ENCODE measurements at places on chromosomes 4 and X. TPM values are rescaled to one million over a fixed set of nuclear protein-coding genes. Genes with fewer than 3 reads are reported as not detected.

Gene HERC6
- polyA plus RNA-seq: 13.8 TPM

Gene ODAPH
- not detected for polyA plus RNA-seq

GRCh38 chrX:3603026-3603661 is 110.3 kb downstream of the PRKX start:
- no peaks in the 10 kb centered on the region for H3K27me3 ChIP-seq
- H3K4me3 ChIP-seq: no peak overlapping the region
- H3K36me3 ChIP-seq: peaks cover 5% of the 10 kb centered on the region
- no peak overlapping the region for H3K27ac ChIP-seq

- no peaks in the 10 kb centered on the region for H3K4me1 ChIP-seq
- H3K36me3 ChIP-seq: no peaks in the 10 kb centered on the region
- DNase-seq: no peak
Measured at GRCh38 chrX:80237072-80237471, 183.2 kb upstream of the TENT5D start.

- H3K4me3 ChIP-seq: no peak overlapping the region
- H3K27me3 ChIP-seq: peaks cover 3% of the 10 kb centered on the region
- no peaks in the 10 kb centered on the region for H3K4me1 ChIP-seq
Measured at GRCh38 chr4:40662962-40663604, 33.4 kb upstream of the RBM47 start.

GRCh38 chr4:139933104-139933503 is 220.9 kb downstream of the MAML3 start:
- H3K36me3 ChIP-seq: no peaks in the 10 kb centered on the region
- no peak overlapping the region for H3K27ac ChIP-seq
- no peak for DNase-seq

DNA sequence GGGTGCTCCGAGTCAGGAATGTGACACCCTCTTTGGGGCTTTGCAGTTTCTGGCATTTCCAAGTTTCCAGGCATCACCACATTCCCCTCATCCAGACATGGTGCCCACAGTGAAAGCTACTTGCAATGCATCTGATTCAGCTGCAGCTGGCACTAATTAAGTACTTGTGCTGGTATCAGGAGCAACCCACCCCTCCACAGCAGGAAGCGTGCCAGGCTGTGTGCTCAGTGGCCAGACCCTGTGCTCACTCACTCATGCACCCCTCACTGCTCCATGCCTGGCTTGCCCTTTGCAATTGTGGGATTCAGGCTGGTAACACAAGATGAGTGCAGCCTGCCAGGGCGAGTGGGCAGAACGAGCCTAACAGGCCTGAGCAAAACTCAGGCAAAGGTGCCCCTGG is 271.2 kb downstream of the EPHA5 start:
- no peak overlapping the region for H3K27ac ChIP-seq
- H3K27me3 ChIP-seq: no peaks in the 10 kb centered on the region
- DNase-seq: no peak
- no peaks in the 10 kb centered on the region for H3K36me3 ChIP-seq
- no peaks in the 10 kb centered on the region for H3K4me1 ChIP-seq
- no peak overlapping the region for H3K4me3 ChIP-seq

Gene EXOC1L
- polyA plus RNA-seq: not detected

- peak; percentile 22 for DNase-seq
- H3K4me1 ChIP-seq: no peaks in the 10 kb centered on the region
- H3K4me3 ChIP-seq: no peak overlapping the region
- H3K36me3 ChIP-seq: no peaks in the 10 kb centered on the region
- H3K27me3 ChIP-seq: peaks cover 3% of the 10 kb centered on the region
Measured at GRCh38 chrX:53831662-53832635, 145.4 kb upstream of the HUWE1 start.

DNA sequence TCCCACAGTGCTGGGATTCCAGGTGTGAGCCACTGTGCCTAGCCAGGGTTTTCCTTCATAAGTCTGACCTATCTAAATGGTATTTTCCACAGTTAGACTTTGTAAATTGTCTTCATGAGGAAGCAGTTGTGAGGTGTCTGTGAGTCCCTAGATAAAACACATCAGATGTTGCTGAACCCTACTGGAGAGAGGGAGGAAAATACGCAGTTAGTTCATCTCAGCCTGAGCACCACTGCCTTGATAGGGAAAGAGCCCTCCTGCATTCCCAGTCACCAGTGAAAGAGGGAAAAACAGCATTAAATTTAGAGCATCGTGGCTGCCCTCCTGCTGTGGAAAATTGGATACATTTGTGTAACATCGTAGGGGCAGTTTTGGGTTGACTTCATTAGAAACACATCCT is 31.7 kb upstream of the CLDN34 start:
- H3K4me1 ChIP-seq: peaks cover 2% of the 10 kb centered on the region
- H3K4me3 ChIP-seq: no peak overlapping the region
- DNase-seq: no peak
- H3K36me3 ChIP-seq: no peaks in the 10 kb centered on the region
- H3K27ac ChIP-seq: no peak overlapping the region

Gene PLAC8
- 1,724 TPM for polyA plus RNA-seq

DNA sequence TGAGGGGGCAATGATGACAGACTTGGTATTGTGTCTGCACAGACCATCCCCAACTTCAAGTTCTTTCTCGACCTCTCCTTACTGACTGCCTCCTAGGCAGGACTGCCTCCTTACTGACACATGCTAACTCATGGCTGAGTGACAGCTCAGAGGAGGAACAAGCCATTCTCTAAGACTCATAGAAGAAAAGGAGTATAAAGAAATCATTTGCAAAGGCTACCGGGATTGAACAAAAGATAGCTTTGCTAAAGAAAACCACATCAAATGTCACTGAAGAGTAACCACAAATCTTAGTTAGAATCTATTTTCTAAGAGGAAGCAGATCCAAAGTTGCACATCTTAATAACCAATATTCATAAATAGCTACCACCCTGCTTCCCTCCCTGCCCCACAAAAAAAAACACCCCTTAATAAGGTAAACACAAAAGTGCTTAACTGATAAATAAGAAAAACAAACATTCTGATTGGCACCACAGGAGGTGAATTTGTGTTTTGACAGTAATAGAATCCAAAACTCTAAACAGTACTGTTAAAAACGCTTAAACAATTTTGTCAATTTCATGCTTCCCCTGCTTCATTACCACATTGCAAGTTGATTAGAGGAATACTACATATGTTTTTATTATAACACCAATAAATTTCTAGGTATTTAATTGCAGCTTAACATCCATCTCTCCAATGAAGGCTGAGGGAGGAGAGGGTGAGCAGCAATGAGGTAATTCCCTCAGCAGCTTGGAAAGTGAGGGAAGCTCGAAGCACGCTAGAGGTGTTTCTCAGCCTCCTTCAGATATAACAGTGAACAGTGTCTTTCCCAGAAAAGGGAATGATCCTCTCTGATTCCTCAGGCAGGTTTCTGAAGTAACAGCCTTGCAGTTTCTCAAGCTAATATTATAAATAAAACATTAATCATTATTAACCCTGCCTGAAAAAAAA is 160.0 kb downstream of the HNRNPD start:
- H3K27ac ChIP-seq: no peak overlapping the region
- no peaks in the 10 kb centered on the region for H3K36me3 ChIP-seq
- H3K4me1 ChIP-seq: no peaks in the 10 kb centered on the region
- no peak overlapping the region for H3K4me3 ChIP-seq
- DNase-seq: no peak

GRCh38 chrX:131572372-131573014 is 28.6 kb downstream of the OR13H1 start:
- no peaks in the 10 kb centered on the region for H3K36me3 ChIP-seq
- H3K4me3 ChIP-seq: no peak overlapping the region
- peaks cover 4% of the 10 kb centered on the region for H3K27me3 ChIP-seq

- no peak overlapping the region for H3K4me3 ChIP-seq
- peaks cover 21% of the 10 kb centered on the region for H3K36me3 ChIP-seq
- peaks cover 20% of the 10 kb centered on the region for H3K4me1 ChIP-seq
- no peak for DNase-seq
Measured at GRCh38 chr4:24529555-24529954, 54.8 kb downstream of the DHX15 start.

- H3K4me1 ChIP-seq: no peaks in the 10 kb centered on the region
- DNase-seq: no peak
- peaks cover 6% of the 10 kb centered on the region for H3K27me3 ChIP-seq
- no peak overlapping the region for H3K4me3 ChIP-seq
- H3K27ac ChIP-seq: no peak overlapping the region
- H3K36me3 ChIP-seq: no peaks in the 10 kb centered on the region
Measured at GRCh38 chr4:8821151-8821950, 50.3 kb downstream of the HMX1 start.

- DNase-seq: no peak
- H3K27me3 ChIP-seq: no peaks in the 10 kb centered on the region
- no peak overlapping the region for H3K4me3 ChIP-seq
- H3K36me3 ChIP-seq: no peaks in the 10 kb centered on the region
Measured at GRCh38 chr4:95513022-95513421, 35.8 kb downstream of the UNC5C start.

GRCh38 chr4:181364504-181364903 is 878.7 kb upstream of the TENM3 start:
- no peak overlapping the region for H3K4me3 ChIP-seq
- no peaks in the 10 kb centered on the region for H3K27me3 ChIP-seq
- no peaks in the 10 kb centered on the region for H3K4me1 ChIP-seq
- H3K36me3 ChIP-seq: no peaks in the 10 kb centered on the region
- no peak for DNase-seq

DNA sequence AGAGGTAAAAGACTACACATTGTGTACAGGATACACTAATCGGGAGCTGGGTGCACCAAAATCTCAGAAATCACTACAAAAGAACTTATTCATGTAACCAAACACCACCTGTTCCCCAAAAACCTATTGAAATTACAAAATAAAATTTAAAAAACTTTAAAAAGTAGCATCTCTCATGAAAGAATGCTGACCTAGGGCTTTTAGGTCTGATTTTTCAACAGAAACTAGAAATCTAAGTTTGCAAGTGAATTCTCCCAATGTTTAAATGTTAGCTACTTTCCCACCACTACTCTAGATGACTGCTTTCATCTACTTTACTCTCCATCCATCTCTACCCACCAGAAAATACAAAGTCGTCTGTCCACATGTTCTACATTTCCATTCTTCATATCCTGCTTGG is 1447.7 kb downstream of the RPA4 start:
- no peaks in the 10 kb centered on the region for H3K4me1 ChIP-seq
- no peak overlapping the region for H3K4me3 ChIP-seq
- peaks cover 1% of the 10 kb centered on the region for H3K27me3 ChIP-seq
- no peaks in the 10 kb centered on the region for H3K36me3 ChIP-seq

Gene SPIN4
- polyA plus RNA-seq: 3.3 TPM

- H3K27me3 ChIP-seq: no peaks in the 10 kb centered on the region
- no peaks in the 10 kb centered on the region for H3K36me3 ChIP-seq
- peak; percentile 57 for DNase-seq
- H3K4me3 ChIP-seq: no peak overlapping the region
Measured at GRCh38 chr4:163484906-163485305, 9.6 kb upstream of the TMA16 start.

- no peak overlapping the region for H3K27ac ChIP-seq
- DNase-seq: peak; percentile 25
- H3K36me3 ChIP-seq: no peaks in the 10 kb centered on the region
- no peaks in the 10 kb centered on the region for H3K27me3 ChIP-seq
Measured at GRCh38 chr4:48315728-48316630, 25.4 kb upstream of the SLAIN2 start.

GRCh38 chr4:145679520-145679919 is 426 bp upstream of the C4orf51 start:
- H3K4me1 ChIP-seq: no peaks in the 10 kb centered on the region
- H3K4me3 ChIP-seq: no peak overlapping the region
- H3K36me3 ChIP-seq: no peaks in the 10 kb centered on the region
- DNase-seq: no peak

DNA sequence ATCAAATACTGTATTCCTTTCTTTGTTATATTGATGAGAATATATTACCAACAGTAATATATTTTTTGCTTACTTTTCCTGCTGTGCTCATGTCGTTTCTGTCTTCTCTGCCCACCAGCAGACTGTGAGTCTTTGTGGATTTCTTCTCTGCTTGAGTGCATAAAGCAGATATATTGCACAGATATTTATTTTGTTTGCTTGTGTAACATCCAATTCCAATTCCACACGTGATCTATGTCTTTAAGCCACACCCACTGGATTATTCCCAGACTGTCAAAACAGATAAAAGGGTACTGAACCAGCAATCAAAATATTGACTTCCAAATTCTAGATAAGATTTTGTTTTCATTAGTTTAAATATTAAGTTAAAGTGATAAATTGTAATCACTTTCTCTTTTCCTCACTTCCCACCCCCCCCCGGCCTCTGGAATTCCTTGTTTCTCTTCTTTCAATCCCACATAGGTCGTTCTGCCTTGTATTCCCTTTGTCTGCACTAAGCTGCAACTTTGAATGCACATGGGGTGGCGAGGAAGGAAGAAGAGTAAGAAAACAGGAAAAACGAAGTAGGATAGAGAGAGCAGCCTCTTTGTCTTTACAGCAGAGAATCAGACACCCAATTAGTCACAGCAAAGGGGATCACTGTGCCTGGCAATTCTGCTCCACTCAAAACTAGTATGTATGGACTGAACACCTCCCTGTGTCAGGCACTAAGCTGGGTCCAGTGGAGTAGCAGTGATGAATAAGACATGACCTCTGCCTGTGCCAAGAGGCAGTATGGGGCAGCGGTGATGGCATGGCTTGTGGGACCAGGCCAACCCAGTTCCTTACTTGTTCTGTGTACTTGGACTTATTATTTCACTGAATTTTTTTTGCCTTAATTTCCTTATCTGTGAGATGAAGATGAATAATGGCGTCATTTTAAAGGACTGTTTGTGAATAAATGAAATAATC is at the start of gene ADH1B:
ADH1B (minus strand) TSS at position 161 of the 951 bp plus-strand sequence; CDS start at position 91, 70 bp downstream.
- H3K27me3 ChIP-seq: peaks cover 3% of the 10 kb centered on the region
- no peak within 1 kb of the TSS for H3K27ac ChIP-seq
- no peaks in the 10 kb centered on the region for H3K4me1 ChIP-seq
- no peak within 1 kb of the TSS for H3K4me3 ChIP-seq
- DNase-seq: no peak

Gene GASK1B
- polyA plus RNA-seq: 0.54 TPM

DNA sequence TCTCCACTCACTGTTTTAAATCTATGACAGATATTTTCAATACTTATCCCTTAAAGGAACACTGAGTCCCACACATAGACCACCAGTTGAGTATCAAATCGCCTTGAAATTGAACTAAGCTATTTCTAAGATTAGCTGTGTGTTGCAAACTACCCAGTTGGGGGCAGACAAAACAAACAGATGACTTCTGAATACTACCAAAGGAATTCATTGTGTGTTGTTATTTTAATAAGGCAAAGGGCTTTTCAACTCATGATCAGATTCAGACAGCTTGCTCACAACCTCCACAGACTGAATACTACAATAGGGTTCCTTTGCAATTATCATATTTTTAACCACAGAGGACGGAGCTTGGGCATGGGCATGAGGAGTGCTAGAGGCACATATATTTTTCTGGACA is 283.0 kb upstream of the GPC4 start:
- peaks cover 1% of the 10 kb centered on the region for H3K27me3 ChIP-seq
- H3K27ac ChIP-seq: no peak overlapping the region
- no peaks in the 10 kb centered on the region for H3K36me3 ChIP-seq
- no peak overlapping the region for H3K4me3 ChIP-seq
- DNase-seq: no peak
- H3K4me1 ChIP-seq: no peaks in the 10 kb centered on the region

Measured in immature natural killer cell (primary cell).